ENCODE measurements at places on chromosomes 2 and 18. TPM values are rescaled to one million over a fixed set of nuclear protein-coding genes. Genes with fewer than 3 reads are reported as not detected.
A peak's percentile ranks its signal among the peaks of the same experiment; 100 is the strongest.

Gene BABAM2
- 36.9 TPM for total RNA-seq

Gene TRIM43
- not detected for total RNA-seq

Gene STK11IP
- 12.2 TPM for total RNA-seq

DNA sequence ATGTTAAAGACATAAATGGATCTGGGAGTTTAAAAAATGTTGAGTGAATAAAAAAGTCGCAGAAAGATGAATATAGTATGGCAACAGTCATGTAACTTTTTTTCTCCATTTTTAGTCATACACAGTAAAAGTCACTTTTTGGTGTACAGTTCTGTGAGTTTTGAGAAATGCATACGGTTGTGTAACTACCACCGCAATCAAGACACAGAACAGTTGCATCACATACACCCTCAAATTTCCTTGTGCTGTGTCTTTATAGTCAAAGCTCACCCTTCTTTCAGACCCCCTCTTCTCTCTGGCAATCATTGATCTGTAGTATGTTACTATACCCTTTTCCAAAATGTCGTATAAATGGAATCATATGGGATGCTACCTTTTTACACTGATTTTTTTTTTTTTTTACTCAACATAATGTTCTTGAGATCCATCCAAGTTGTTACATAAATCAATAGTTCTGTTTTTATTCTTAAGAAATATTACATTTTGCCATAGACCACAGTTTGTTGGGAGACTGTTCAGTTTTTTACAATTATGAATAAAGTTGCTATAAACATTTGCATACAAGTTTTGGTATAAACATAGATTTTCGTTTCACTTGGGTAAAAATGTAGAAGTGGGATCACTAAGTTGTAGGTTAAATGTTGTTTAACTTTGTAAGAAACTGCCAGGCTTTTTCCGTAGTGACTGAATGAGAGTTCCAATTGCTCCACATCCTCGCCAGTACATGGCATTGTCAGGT, 35.4 kb upstream of the AGFG1 start:
- DNase-seq: no peak

DNA sequence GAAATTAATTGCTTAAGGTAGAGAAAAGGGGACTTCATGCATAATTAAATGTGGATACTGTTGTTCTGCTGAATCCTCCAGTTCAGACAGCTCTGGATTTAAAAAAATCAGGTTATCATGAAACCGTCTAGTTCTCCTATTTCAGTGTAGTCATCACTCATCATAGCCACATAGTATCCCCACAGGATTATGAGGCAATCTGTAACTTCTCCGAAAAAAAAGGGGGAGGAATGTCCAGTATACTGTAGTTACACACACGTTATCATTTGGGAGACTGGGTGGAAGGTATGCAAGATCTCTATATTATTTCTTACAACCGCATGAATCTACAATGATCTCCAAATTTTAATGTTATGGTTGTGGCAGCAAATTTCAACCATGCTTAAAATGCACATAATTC, 114.0 kb downstream of the HIBCH start:
- DNase-seq: no peak

DNA sequence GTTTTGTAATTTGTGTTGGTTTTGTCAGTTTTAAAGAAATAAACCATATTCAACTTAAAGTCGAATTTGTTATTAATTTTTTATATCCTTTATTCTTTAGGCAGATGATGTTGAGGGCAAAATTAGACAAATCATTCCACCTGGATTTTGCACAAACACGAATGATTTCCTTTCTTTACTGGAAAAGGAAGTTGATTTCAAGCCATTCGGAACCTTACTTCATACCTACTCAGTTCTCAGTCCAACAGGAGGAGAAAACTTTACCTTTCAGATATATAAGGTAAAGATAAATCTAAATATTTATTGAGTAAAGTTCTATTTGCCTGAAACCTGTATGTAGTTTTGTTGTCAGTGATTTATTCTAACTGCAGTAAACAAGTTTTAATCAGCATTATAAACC, 34.5 kb upstream of the METAP1D start:
- DNase-seq: no peak

DNA sequence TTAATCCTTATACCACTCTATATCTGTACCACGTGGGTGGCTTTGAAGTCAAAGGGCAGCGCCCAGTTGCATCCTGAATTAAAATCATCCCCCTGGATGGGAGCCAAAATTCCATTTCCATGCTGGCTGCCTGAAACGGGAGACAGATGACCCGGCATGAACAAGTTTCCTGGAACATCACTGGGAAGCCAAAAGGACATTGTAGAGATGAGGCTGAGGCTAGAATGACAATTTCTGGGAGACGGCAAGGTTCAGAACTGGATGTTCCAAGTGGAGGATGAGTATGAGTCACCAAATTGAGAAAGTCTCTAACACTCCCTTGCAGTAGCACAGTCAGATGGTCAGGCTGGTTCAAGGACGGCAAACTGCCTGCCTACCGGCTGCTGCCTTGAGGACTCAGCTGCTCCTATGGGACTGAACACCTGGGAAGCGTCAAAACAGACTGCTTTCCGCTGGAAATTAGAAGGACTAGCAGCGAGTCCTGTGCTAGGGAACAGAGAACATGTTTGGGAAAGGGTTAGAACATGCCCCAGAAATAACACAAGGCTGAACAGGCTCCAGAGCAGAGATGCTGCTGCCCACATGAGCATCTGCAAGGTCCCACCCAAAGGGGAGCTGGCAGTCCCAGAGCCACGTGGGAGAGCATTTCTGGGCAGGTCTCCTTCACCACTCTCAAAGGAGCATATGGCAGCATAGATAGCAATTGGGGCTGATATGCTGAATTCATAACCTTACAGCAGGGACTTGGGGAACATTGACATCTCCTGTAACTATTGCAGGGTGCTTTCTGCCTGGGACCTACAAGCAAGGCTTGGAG, 32.0 kb downstream of the YPEL5 start:
- peak; percentile 59 for DNase-seq

GRCh38 chr2:145064511-145064910, 544.6 kb upstream of the ZEB2 start:
- no peak for DNase-seq

GRCh38 chr18:72160510-72161445, 383.4 kb downstream of the CBLN2 start:
- peak; percentile 5 for DNase-seq

DNA sequence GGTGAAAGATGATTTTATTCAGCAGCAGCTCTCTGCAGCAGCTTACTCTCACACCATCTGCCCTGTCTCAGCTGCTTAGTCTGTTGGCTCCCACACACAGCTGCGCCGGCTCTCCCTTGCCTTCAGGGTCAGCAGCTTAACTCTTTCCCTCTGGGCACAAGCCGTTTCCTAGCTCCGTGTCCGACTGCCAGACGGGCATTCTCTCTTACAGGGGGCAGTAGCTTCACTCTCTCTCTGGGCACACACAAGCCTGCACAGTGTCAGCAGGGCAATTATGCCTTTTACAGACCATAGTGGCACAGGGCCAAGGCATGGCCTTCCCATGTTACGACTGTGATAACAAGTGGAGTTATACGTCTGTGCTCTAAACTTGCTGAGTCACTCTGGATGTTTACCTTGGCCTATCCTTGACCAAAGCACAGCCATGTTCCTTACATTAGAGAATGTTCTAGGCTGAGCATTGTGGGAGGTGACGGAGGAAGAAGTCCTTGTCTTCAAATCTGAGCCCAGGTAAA, 31.7 kb downstream of the PCARE start:
- no peak for DNase-seq

DNA sequence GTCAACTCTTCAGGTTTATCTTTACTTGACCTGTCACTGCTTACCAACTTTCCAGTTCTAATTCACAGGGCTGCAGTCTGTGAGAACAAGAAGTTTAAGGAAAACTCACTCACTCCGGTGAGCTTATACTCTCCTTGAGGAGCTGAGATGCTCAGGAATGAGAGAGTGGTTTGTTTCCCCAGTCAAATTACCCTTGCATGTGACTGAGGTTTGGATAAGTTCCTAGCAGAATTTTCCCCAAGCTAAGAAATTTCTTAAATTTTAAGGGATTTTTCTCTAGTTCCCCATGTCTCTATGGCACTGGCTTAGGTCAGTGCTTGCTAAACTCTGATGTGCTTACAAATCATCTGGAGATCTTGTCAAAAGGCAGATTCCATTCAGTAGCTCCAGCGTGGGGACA, 12.8 kb upstream of the CCDC85A start:
- DNase-seq: no peak

All from stomach (tissue), 19 donors.